OCI-LY7 (cell line): ENCODE measurements at places on chromosomes 7 and 10.

DNA sequence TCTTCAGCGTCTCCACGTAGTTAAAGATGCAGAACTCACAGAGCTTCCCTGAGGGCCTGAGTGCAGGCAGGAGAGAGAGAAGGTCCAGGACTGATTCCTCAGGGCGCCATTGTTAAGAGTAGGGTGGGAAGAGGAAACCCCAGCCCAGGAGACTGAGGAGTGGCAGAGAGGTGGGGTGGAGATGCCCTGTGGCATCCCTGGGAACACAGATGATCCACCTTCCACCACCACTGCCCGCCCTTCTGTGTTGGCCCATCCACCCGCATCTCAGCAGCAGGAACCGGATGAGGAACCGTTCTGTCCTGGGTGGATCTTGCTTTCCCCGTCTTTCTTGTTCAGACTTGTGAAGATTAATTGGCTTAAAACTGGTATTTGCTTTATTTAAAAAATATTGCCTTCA lies 48.3 kb downstream of the PFKP start:
- DNase-seq = no peak

- no peak for DNase-seq
Measured at GRCh38 chr10:11209830-11210181, 192.1 kb downstream of the CELF2 start.

DNA sequence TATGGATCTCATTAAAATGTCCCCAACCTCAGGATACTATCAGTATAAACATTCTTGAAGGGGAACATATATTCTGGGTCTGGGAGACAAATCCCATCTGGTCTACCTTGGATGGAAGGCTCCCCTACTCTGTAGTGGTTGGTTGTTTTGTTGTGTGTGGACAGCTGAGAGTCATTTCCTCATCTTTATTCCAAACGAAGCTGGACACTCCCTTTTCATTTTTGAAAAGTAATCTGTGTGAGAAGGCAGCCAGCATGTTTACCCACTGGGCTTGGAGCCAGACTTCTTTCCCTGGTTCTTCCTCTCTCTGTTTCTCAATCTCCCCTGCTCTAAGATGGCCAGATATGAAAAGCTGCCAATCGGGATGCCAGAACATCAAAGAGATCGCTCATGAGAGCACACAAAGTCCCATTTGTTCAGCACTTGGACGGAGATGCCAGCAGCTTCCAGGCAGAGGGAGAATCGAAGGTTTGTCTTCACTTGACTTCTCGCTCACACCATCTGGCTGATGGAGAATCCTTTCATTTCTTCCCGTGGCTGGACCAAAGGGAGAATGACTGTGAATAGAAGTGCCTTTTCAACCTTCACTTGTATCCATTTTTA lies 108.1 kb upstream of the AGR3 start:
- DNase-seq = no peak

DNA sequence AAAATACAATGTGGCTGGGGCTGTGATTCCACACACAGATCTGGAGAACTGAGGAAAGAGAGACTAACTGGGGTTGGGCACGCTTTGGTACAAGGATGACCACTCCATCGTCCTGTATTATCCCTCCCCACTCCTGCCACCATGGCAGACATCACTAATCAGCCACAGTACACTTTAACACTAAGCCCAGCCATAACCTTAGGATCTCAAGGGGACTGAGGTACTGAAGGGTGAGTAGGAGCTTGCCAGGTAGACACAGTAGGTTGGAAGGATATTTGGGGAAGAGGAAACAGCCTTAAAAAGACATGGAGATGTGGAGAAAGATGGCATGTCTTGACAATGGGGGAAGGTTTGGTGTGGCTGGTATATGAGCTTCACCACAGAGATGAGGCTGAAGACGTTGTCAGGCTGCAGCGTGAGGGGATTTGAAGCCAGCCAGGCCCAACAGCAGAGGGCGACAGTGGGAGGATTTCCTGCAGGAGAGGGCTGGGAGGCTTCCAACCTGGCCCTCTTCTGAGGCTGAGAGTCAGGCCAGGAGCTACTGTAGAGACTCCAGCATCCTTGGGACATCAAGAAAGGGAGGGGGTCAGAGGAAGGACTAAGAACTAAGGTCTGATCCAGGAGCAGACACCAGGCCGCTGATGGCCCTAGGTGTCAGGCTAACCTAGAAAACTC lies 58.6 kb upstream of the COL13A1 start:
- DNase-seq = no peak

DNA sequence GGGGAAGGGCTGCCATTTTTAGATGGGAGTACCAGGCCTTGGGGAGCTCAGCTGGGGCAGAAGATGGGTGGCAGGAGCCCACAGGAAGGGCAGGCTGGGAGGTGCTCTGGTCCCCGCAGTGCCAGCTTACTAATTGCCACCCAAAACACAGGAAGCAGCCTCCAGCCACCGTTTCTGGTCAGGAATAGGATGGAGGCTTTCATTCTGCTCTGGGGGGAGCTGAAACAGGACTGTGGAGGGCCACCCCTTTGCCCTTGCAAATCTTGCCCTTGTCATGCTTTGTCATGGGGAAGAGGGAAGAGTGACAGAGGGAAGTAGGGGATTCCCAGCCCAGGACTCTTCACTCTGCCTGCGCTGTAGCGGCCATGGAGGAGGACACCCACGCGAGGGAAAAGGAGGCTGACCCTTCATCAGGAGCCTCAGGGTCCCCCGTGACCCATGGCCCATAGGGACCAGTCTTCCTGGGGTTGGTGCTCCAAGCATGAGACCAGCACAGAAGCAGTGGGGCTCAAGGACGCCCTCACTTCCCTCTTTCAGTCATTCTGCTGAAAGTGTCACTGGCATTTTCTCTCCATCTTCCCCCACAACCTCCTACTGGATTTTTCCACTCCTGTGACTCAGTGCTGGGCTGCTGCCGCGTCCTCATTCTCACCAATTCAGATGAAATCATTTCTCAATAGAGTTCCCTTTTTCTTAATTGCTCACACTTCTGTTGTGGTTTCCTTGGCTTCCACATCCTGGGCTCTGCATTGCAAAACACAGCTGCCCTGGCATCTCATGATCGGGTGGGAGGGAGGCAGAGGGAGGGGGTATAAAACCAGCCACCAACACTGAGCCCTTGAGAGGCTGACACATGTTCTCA lies 61.9 kb downstream of the MKI67 start:
- no peak for DNase-seq

- no peak for DNase-seq
Measured at GRCh38 chr10:114102256-114102655, 58.6 kb downstream of the ADRB1 start.
